ENCODE measurements at places on chromosomes 2 and 18.

- no peak for DNase-seq
Observed at GRCh38 chr2:96927405-96928171, 57.7 kb upstream of the SEMA4C start.

DNA sequence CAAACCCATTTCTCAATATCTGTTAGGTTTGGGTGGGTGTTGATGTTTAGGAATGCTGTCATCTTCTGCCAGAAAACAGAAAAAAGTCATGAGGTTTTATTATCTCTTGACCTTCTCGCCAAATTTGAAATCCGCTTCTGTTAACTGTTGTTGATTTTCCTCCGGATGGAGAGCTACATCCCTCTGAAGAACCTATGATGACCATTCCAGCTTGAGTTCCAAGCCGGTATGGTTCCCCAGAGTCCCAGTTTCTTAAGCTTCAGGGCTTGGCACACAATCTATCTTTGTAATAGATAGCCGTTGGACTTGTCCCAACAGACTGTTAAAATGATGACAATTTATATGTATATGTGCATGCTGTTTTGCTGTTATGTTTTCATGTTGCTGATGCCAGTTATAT, 1201.0 kb downstream of the LRP1B start:
- DNase-seq: no peak

DNA sequence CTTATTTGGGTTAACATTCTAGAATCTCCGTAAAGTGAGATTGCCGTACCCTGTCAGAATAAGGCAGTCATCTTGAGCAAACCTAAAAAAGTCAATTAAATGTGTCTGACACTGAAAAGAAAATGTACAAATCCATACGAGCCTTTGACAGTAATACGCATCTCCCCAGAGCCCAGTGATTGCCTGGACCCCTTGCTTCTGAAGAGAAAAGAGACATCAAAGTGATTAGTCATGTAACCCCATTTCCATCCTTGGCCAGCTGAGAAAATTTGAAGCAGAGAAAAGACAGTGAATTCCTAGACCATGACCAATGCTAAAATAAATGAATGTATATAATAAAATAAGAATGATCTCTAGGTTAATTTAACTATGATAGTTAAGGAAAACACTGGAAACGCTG, 1499.4 kb downstream of the SUCLG1 start:
- no peak for DNase-seq

DNA sequence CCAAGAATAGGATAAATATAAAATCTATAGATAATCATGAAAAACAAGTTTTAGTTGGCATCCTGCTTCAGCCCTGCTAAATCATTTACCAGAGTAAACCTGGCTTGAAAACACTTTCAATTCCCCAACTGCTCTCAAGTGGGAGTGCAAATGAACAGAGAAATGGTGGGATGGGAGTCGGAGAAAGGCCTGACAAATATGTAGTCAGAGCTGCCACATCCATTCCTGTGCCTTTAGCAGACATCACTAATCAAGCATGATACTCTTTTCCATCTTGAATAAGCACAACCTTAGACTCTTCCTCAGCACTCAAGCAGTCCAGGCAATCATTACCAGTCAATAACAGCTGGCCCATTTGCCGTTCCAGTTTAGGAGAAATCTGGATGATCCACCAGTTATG, 101.3 kb downstream of the ANKRD44 start:
- DNase-seq: no peak

GRCh38 chr2:23375448-23375847, 9.5 kb upstream of the KLHL29 start:
- no peak for DNase-seq

DNA sequence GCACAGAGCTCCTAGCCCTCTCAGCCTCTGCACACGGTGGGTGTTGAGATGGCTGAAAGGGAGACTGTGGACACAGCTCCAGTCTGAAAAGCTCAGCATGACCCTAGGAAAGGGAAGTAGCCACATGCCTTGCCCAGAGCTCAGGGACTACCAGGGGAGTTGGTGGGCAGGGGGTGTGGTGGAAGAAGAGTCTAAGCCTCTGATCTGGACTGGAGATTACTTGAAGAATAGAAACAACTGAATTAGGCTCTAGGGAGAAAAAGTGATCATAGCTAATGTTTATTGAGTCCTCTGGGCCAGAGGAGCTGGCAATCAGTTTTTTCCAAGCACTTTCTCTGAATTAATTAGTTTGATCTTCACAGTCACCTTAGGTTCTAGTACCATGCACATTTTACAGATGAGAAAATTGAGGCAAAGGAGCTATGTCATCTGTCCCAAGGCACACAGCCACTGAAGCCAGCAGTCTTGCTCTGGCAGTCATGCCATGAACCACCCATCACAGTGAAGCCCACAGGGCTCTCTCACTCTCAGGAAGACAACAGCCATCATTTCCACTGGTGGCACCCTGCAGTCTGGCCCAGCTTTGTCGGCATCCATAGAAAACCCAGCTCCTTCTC, 10.3 kb downstream of the SDC1 start:
- DNase-seq: no peak
